ENCODE measurements at places on chromosomes 2 and 18.

DNA sequence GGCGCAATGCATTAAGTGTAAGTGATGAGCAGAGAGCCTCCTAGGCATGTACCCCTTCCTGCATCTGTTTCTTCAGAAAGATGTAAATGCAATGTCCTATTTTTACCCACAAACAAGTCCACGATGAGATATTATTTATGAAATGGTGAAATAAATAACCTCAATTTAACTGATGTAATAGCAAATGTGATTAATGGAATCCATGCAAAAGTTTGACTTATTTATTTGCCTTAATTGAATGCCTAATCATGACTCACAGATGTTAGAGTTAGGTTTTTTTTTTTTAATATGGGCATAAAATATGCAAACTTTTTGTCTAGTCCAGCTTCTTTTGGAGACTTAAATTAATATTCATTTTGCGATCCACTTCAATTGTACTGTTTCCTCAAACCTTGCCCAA is 67.7 kb upstream of the ITGA4 start:
- DNase-seq: no peak

GRCh38 chr2:51782921-51783765 is 751.2 kb upstream of the NRXN1 start:
- DNase-seq: no peak

- no peak for DNase-seq
Measured at GRCh38 chr2:48734576-48735303, 20.8 kb downstream of the LHCGR start.

- DNase-seq: no peak
Measured at GRCh38 chr18:13259701-13260100, 41.1 kb downstream of the LDLRAD4 start.

- no peak for DNase-seq
Measured at GRCh38 chr2:146927080-146927711, 917.6 kb upstream of the ACVR2A start.

DNA sequence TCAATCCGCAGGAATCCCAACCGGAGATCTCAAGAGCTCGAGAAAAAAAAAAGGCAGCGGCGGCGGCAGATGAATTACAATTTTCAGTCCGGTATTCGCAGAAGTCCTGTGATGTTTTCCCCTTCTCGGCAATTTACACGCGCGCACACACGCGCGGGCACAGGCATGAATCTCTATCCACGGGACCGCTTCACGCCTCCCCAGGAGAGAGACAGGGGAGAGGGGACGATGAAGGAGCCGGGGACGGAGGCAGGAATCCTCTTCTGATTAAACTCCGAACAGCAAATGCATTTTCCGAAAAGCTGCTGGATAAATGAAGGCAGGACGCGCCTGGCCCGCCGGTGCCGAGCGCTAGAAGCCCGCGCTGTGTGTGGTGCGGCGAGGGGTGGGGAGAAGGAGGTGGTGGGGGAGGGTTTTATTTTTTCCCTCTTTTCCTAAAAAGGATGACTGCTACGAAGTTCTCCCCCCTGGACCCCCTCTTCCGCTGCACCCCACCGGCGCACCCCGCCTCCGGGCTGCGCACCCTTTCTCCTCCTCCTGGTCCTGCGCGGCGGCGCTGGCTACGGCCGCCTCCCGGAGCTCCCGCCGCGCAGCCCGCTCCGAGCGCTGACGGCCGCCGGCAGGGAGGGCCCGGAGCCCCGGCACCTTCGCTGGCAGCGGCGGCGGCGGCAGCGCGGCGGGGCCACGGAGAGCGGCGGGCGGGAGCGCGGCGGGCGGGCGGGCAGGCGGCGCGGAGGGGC is at the start of gene BCL2:
Gene BCL2, minus strand, starts transcription at position 387 of the 740 bp plus-strand sequence.
- no peak for DNase-seq
